ENCODE measurements at places on chromosomes 12 and 14.

DNA sequence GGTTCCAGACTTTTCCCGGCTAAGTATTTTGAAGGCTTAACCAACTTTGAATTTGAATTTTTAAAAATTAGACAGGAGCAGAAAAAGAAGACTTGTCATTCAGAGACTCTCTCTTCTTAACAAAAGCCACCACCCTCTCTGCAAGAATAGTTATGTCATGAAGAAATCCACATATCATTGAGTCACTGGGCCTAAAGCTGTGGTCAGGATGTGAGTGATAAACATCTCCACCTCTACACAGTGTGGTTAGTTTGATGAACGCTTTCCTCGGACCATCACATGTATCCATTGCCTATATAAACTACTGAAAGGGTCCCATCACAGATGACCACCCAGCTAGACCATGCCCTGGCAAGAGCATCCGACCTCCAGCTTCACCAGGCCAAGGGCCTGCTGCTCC lies 226.1 kb downstream of the KSR2 start:
- no peak for DNase-seq

DNA sequence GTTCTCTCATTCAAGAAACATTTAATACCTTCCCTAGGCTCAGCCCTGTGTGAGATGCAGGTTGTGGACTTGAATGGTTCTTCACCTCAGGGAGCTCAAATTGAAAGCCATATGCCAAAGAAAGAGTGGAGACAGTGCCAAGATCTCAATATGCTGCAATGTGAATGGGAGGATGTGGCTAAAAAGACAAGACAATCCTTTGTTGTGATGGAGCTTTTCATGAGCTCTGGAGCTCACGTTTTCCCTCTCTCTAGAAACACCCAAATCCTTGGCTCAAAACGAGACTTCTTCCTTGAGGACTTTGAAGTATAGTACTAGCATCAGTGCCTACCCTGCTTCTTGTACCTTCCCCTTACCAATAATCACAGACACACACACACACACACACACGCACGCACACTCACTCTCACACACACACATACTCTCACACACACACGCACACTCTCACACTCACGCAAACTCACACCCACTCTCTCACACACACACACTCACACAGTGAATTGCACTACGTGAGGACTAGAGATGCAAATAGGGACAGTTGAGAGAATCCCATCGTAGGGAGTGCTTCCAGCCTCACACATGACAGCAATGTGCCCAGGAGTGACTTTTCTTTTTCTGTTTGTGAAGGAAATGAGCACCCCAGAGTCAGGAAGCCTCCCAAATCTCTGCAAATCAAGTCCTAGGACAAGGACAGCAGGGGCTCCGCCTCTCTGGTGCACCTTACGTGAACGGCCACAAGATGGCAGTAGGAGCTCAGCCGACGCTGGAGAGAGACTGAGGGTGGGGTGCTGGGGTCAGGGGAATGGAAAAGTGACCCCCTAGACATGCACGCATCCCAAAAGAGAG lies 231.4 kb downstream of the PCNX1 start:
- DNase-seq = no peak

DNA sequence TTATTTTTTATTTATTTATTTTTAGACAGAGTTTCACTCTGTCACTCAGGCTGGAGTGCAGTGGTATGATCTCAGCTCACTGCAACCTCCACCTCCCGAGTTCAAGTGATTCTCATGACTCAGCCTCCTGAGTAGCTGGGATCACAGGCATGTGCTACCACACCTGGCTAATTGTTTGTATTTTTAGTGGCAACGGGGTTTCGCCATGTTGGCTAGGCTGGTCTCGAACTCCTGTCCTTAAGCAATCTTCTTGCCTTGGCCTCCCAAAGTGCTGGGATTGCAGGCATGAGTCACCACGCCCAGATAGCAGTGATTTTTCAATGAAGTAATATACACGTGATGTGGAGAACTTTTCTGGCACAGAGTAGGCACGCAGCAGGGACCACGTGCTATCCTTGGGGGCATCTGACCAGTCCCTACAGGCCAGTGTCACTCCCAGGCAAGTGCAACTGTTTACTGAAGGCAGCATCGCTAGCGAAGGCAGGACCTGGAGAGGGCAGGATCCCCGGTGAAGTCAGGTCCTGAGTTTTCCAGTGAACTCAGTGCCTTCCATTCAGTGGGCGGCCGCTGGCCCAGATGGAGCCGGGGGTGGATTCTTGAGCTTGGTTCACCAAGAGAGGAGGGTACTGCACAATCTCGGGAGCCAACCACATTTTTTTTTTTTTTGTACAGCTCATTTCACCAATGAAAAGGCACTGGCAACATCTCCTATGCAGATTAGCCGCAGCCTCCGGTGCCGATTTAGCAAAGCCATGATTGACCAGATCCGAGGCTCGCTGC lies 11.1 kb upstream of the CLMN start:
- DNase-seq = no peak

GRCh38 chr12:42729535-42729900 lies 140.0 kb upstream of the PRICKLE1 start:
- DNase-seq = no peak

DNA sequence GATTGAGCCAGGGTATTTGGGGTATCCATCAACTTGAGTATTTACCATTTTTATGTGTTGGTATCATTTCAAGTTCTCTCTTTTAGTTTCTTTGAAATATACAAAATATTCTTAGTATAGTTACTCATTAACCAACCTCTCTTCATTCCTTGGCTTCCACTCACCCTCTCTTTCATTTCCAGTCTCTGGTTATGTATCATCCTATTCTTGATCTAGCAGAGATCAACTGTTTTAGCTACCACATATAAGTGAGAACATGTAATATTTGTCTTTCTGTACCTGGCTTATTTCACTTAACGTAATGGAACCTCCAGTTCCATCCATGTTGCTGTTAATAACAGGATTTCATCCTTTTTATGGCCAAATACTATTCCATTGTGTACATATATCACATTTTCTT lies 86.9 kb downstream of the DACT1 start:
- DNase-seq = no peak

DNA sequence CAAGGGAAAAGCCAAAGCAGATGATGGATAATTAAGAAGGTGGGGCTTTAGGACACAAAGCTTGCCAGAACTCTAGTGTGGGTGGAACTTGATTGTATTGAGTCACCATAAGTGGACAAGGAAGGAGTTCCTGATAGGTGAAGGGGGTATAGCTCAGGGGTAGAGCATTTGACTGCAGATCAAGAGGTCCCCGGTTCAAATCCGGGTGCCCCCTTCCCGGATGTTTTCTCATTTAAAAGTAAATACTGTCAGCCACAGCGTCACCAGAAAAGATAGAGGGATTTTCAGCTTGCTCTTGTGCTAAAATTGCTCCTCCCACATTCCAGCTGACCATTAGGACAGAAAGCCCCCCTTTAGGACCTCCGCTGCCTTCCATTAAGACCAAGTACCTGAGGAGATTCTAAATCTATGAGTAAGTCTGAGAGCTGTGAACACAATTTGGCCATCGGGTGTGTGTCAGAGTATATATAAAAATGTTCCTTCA lies 36.6 kb downstream of the DCAF4 start:
- DNase-seq = no peak

GRCh38 chr12:13811061-13811460 lies 170.3 kb downstream of the GRIN2B start:
- DNase-seq = no peak

DNA sequence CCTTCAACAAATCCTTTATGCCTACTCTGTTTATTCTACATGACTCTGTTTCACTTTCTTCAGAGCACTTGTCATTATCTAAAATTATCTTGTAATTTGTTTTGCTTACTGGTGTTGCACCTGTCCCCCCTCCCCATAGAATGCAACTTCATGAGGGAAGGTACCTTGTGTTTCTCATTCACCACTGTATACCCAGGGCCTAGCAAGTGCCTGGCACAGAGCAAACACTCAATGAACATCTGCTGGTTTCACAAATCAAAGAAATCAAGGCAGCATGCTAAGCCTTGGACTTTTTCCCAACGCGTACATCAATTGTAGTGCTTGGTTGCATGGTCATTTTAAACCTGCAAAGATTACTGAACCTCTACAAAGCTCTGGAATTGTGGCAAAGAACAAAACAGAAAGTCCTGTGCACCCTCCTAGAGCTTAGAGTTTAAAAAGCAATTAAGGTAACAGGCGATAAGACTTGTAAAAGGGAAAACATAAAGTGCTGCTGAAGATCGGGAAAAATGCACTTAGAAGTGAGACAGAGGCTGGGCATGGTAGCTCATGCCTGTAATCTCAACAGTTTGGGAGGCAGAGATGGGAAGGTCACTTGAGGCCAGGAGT lies 479.1 kb downstream of the MED13L start:
- DNase-seq = no peak

DNA sequence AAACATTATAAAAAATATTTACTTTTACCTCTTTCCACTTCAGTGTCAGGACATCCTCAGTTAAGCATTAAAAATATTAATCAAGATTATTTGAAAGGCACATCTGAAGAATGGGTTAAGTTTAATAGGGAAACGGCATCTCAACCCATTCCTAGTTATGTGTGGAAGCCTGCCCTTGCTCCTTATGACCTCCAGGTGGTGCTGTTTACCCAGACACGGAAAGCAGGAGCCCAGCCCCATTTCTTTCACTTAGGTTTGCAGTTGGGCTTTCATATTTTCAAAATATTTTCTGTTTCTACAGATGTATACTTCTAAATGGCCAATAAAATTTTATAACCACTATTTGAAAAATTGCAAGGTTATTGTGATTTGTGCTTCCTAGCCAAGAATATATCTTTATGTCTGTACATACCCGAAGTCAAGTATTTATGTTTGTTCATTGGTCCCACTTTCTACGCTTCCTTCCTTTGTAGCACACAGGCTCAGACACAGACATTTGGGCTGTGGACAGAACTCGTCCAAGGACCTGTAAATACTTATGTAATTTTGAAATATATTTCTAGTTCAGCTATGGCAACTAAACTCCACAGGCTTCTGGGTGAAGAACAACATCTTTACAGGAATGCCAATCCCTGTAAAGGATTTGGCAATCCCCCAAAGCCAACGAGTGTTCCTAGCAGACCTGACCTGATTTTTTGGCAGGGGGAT lies 247.1 kb downstream of the AKAP6 start:
- DNase-seq = no peak

DNA sequence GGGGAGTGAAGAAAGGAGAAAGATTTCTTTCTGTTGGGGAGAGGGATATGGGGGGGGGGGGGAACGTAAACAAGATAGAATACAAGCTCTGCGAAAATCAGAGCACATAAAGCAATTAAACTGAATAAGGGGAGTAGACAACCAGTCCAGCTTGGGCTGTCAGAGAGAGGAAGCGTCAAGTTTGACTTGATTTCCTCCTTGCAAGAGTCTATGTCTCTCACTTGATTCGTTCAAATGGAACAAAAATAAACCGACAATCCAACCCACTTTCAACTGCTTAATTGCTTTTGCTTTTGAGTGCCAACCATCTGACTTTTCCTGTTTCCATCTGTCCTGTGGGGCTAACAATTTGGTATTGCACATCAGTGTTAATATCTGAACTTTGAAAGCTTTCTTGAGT lies 942 bp downstream of the SYT1 start:
- DNase-seq = peak; percentile 23

- DNase-seq = no peak
Observed at GRCh38 chr14:29749327-29749726, 178.3 kb downstream of the PRKD1 start.

- no peak for DNase-seq
Observed at GRCh38 chr12:77940011-77940423, 109.3 kb downstream of the NAV3 start.

GRCh38 chr14:61406675-61407074 lies 85.3 kb downstream of the PRKCH start:
- no peak for DNase-seq

DNA sequence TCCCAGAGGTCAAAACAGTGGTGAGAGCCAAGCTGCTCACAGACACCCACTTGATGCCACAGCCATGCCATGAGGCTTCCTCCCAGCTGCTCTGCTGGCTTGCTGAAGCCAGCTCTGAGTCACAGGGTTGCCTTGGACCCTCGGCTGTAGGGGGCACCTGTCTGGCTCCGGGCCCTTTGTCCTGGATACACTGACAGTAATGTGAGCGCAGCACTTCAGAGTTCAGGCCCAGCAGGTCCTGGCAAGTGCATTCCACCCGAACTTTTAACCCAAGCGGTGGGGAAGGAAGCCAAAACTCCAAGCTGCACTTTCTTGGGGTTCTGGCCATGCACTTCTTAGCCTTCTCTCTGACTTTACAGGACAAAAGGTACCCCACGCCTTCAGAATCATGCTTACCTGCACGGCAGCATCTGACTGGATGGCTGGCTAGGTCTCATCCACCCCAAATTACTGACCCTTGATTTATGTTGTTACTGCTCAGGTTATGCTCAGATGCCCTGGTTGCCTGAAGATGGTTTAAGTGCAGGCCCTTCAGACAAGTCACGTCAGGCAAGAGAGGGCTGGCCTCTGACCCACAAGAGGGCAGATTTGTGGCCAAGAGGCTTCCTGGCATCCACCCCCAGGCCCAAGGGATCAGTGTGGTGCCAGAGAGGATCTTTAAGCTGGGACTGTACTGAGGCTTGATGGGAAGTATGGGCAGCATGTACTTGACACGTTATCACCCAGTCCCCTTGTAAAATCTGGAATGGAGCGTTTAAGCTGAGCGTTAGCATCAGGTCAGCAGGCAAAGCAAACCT lies 24.8 kb downstream of the SLC25A29 start:
- DNase-seq = no peak

DNA sequence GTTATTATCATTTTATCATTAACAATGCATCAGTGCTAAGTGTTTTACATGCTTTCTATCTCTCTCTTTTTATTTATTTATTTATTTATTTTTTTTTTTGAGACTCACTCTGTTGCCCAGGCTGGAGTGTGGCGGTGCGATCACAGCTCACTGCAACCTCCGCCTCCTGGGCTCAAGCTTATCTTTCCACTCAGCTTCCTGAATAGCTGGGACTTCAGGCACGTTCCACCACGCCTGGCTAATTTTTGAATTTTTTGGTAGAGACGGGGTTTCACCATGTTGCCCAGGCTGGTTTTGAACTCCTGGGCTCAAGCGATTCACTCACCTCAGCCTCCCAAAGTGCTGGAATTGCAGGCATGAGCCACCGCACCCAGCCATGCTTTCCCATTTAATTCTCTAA lies 3.9 kb upstream of the BTG1 start:
- no peak for DNase-seq

GRCh38 chr14:72253503-72253902 lies 321.3 kb downstream of the RGS6 start:
- DNase-seq = no peak

GRCh38 chr12:76020281-76020680 lies 11.3 kb downstream of the PHLDA1 start:
- DNase-seq = no peak

GRCh38 chr12:88985011-88985410 lies 367.3 kb downstream of the DUSP6 start:
- no peak for DNase-seq

Measured in left renal pelvis (tissue), 4 donors.